Panc1 (cell line): ENCODE measurements at places on chromosomes 7 and 10. TPM values are rescaled to one million over a fixed set of nuclear protein-coding genes. Genes with fewer than 3 reads are reported as not detected.

Gene CAV2
- total RNA-seq, result 217 TPM

Gene GRID1
- total RNA-seq, result 2.3 TPM

Gene MEOX2
- not detected for total RNA-seq

DNA sequence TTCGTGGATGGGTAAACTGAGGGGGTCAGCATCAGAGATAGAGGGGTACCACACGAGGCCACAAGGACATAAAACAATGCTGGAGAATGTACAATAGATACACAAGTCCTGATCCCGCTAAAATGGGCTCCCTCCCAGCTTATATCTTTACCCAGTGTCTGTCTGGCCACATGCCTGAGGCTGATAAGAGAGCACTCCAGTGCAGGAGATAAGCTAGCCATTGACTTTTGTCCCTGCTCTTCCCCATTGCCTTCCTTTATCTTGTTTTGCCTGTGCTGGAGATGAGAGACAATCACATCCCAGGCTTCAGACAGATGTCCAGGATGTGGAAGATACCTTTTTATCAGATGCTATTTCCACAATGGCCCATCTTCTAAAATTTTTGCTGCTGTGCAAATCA is 6.0 kb downstream of the GAD2 start:
- H3K27me3 ChIP-seq, result peaks cover 6% of the 10 kb centered on the region; the same call in 1 of the 2 replicates
- no peak for DNase-seq
- H3K4me3 ChIP-seq, result no peak overlapping the region
- H3K36me3 ChIP-seq, result no peaks in the 10 kb centered on the region

GRCh38 chr7:43568529-43568928 is 14.4 kb upstream of the STK17A start:
- no peak overlapping the region for H3K27ac ChIP-seq
- no peak overlapping the region for H3K4me3 ChIP-seq
- DNase-seq, result no peak
- no peaks in the 10 kb centered on the region for H3K36me3 ChIP-seq
- H3K27me3 ChIP-seq, result peaks cover 8% of the 10 kb centered on the region; the same call in 1 of the 2 replicates
